ENCODE measurements at places on chromosomes 6 and 20.

DNA sequence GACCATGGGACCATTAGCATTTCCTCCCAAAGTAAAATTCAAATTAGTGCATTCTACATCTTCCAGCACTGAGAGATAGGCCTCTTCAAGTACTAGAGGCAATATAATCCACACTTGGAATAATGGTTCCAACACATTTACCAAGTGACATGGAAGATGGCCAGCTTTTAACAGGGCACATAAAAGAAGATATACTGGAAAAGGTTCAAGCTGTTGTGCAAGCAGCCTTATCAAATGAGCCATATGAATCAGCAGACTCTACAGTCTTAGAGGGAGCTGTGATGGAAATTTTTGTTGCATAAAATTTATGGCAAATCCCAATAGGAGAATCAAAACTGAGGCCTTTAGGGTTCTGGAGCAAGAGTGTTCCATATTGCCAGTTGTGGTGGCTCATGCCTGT, 526.6 kb upstream of the IRAK1BP1 start:
- no peak for DNase-seq

GRCh38 chr6:15956205-15957106, 172.4 kb upstream of the MYLIP start:
- no peak for DNase-seq

GRCh38 chr6:117145940-117146339, 119.4 kb upstream of the VGLL2 start:
- DNase-seq: no peak

DNA sequence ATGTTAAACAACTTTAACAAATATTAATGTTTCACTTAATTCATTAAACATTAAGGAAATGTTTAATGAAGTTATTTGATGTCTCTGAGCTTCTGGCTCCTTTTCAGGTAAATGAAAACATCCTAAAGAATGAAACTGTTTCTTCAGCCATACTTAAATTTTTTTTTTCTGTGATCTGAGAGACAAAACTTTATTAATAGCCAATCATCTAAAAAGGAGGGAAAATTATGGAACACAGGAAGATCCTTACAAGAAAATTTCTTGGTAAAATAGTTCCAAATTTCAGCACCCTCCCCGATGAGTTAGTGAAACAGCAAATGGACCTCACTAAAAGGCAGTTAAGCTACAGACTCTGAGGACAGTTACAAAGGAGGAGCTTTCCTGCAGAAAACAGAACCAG, 185.2 kb downstream of the REV3L start:
- no peak for DNase-seq

- peak; percentile 40 for DNase-seq
Observed at GRCh38 chr20:48648482-48649051, 179.2 kb downstream of the PREX1 start.

GRCh38 chr20:57840066-57840465, 130.3 kb upstream of the PMEPA1 start:
- no peak for DNase-seq

GRCh38 chr6:159103396-159104162, 58.8 kb upstream of the TAGAP start:
- no peak for DNase-seq

DNA sequence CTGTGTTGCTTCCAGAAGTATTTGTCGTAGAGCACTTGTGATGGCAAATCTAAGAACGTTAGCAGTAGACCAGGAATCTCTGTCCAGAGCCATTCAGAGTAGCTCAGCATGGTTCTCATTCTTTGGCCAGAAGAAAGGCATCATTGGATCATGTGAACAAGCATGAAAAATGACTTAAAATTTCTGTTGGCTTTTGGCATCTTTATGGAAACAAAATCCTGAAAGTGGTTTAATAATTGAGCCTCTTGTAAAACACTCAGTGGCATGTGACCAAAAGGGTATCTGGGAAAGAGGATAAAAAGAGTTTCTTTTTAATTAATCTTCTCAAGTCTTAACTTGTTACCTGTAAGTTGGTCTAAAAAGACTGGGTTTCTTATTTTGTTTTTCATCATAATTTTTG, 55.2 kb downstream of the PTPN1 start:
- DNase-seq: no peak

DNA sequence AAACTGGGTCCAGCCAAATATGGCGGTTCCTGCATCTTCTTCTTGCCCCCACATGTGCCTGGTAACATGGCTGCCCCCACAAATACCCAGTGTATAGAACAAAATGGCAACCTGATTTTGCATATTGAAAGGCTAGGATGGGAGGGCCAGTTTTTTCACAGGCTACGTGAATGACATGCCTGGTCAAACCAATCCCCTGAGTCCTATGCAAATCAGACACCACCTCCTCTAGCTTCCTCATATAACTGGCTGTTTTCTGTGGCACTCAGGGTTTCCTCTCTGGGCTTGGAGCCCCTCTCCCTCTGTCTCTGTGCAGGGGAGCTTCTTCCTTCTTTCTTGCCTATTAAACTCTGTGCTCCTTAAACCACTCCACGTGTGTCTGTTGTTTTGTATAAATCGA, 372.1 kb downstream of the KIF16B start:
- DNase-seq: no peak

DNA sequence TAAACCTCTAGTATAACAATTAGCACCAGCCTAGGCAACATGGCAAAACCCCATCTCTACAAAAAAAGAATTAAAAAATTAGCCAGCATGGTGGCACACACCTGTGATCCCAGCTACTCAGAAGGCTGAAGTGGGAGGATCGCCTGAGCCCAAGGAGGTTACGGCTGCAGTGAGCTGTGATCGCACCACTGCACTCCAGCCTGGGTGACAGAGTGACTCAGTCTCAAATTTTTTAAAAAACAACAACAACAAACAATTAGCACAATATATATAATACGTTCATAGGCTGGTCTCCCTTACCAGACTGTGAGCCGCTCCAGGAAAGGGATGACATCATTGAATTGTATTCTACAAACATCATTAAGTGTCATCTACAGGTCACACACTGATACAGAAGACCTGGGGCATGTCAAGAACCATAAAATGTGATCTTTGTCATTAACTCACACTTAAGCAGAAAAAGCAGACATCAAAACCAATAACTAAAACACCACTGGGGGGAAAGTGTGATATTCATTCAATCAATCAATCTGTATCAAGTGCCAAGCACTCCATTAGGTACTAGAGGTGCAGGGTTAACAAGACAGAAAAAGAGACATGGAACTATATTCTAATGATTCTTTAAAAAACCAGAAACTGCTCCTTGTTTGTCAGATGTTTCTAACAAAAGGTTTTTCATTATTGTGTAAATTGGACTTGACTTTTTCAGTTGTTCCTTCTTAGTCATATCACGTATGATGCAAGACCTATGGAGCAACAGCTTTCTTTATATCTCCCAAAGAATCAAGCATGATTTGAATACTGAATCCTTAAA, 17.8 kb downstream of the MAP3K5 start:
- DNase-seq: peak; percentile 86

- DNase-seq: no peak
Observed at GRCh38 chr6:150767571-150768018, 97.9 kb upstream of the MTHFD1L start.

DNA sequence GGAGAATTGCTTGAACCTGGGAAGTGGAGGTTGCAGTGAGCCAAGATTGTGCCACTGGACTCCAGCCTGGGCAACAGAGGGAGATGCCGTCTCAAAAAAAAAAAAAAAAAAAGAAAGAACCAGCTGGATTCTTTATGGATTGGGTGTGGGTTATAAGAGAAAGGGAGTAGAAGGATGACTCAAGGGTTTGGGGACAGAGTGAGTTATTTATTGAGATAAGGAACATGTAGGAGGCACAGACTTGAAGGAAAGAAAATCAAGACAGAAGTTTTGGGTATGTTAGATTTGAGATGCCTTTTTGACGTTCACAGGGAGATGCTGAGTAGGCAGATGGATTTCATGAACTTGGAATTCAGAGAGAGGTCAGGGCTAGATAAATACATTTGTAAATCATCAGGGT, 47.6 kb downstream of the KIZ start:
- DNase-seq: no peak
